Fibroblast of the aortic adventitia (primary cell): ENCODE measurements at places on chromosomes 4 and X.

DNA sequence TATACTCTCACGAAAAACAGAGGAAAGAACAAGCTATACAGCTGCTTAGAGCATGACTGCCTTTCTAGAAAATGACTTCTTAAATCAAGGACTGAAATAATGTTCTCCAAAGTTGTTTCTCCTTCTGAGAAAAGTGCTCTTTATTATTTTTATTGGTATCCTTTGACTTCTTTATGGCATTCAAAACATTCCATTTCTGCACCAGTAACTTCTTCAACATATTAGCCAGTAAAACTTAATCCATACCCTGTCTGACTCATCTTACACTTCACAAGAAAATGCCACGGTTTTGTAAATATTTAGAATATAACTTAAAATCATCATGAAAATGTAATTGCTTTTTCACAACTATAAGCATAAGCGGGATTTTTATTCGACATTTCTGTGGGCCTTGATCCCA is 180.4 kb downstream of the NR3C2 start:
- no peak for DNase-seq

DNA sequence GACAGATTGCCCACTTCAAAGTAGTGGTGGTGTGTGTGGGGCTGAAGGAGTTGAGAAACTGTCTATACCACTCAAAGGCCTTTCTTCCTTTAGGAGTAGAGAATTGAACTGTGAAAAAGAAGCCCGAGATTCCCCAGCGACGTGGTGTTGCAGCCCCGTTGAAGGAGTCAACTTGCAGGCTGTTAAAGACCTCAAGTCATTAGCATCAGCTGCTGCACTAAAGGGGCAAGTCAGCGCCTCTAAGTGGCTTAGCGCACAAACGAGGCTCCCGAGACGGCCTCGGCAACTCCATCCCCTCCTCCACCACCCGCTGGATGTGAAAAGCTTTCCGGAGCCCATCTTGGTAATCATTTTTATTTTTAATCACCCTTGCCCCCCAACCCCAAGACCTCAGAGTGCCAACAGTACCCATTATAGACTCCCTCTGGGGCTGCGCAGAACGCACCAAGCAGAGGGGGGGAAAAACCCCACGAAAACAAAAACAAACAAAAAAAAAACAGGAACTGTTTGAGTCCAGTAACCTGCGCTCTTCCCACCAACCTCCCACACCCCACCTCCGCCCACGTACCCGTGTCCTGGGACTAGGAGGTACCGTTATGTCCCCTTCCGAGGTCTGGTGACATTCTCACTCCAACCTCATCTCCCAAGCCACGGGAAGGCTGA is 913 bp upstream of the PRDM8 start:
- DNase-seq = no peak

- no peak for DNase-seq
Observed at GRCh38 chrX:155188786-155189185, 27.5 kb upstream of the VBP1 start.

DNA sequence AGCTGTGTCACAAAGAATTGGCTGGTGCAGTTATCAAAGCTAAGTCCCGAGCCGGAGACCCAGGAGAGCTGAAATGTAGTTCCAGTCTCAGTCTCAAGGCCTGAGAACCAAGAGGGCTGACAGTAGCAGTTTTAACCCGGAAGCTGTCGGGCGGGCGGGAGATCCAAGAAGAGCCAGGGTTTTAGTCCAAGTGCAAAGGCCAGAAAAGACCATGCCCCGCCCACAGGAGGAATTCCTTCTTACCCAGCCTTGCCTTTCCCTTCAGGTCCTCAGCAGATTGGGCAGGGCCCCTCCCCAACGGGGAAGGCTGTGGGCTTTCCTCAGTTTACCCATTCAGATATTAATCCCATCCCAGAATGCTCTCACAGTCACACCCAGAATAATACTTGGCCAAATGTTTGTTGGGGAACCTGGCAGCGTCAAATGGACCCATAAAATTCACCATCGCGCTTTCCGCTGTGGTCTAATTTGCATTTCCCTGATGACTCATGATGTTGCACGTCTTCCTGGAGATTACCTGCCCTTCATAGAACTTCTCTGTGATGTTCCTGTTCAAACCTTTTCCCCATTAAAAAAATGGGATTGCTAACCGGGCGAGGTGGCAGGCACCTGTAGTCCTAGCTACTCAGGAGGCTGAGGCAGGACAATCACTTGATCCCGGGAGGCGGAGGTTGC is 16.2 kb downstream of the MAEA start:
- DNase-seq = no peak

DNA sequence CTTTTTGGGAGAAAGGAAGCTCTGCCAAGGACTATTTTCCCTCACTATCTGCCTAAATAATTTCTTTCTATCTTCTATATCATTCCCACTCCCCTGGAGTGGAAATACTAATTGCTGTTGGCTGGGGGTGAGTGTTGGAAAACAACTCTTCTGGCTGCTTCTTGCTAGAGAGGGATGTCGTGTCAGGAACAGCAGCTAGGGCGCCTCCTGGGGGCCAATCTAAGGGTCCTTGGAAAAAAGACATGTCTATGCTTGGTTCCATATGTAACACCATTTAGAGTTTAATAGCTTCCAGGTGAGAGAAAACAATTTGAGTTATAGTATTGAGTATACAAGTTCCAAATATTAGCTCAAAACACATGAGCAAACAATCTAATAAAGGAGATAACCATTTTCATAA is 111.3 kb downstream of the MAGEE1 start:
- no peak for DNase-seq

DNA sequence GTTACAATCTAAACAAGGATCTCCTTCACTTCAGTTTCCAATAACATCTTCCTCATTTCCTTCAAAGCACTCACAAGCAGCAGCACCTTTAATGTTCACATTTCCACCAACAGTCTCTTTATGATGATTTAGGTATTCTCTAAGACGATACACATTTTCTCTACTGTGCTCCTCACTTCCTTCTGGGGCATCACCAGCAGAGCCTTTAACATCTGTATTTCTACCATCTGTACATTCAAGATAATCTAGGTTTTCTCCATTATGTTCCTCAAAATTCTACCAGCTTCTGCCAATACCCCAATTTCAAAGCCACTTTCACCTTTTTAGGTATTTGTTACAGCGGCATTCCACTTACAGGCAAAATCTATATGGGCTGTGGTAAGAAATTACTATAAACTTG is 80.6 kb downstream of the FBXW7 start:
- DNase-seq = no peak

DNA sequence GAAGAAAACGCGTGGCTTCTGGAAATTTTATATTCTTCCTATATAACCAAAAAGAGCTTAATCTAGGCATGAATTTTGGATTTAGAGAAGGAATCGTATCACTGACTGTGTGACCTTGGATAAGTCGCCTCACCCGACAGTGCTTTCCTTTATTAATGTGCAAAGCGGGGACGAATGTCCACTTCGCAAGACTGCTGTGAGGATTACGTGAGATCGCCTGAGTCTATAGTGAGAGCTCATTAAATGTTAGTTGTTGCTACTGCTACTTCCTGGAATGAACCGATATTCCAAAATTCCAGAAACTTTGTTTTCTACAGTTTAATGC is 448 bp upstream of the TBC1D8B start:
- no peak for DNase-seq

DNA sequence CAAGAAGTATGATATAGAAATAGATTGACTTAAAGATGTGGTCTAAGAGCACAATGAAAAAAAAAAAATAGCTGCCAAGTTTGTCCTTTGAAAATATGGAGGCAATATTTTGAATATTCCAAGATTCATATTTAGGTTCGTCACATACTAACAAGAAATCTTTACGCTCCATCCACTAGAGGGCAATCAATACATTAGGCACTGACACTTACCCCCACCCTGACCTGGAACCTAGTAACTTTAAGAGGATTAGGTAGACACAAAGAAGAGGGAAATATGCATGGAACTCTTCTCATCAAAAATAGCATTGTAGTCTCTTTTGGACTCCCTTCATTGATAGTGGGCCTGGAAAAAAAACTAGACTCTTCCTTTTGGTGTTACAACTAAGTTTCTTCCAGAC is 1108.1 kb downstream of the PCDH19 start:
- no peak for DNase-seq

GRCh38 chr4:24915121-24915922 is 2.5 kb upstream of the CCDC149 start:
- no peak for DNase-seq

DNA sequence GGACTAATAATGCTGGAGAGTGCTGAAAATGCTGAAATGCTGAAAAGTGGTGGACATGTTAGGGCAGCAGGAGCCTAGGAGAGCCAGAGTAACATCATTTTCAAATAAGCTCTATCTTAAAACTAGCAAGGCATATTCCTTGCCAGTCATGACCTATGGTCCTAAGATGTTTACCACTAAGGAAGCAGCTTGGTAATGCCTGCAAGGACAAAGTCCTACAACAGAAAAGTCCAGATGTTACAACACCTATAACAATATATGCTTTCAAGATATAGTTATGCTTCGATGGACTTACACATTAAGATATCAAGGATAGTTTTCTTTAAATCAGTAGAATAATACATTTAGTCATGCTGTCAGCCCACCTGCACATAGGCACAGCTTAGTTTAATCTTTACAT is 4.5 kb upstream of the ADH4 start:
- no peak for DNase-seq

DNA sequence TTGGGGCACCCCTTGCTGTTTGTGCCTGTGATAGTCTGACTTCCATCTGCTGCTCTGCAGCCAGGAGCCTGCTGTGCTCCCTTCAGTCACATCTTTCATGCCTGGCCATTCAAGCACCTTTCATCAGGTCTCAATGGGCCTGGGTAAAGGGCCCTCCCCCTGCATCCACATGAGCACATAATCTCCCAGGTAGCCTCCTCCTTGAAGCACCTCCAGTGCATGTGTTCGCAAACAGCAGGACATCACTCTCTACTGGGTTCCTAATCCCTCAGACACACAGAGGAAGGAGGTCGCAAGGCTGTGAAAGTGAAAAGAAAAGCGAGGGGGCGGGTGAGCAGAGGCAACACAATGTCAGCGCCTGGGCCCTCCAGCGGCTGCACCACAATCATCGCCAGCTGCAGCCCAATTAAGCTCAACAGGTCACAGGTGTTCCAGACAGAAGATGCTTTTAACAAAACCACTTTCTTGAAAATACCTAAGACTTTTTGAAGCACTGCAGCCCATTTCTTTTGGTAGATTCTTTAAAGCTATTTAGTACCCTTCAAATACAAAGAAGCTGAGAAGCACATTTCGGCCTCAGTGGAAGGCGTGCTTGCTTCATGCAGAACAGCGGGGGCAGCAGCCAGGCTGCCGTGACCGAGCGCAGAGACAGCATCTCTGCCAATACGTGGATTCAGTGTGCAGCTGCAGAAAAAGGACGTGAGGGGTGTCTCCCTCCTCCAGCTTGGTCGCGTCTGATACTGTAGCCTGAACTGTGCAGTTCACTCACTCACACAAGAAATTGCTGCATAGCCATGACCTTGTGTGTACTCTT is 92.2 kb upstream of the SPRY1 start:
- DNase-seq = no peak

- DNase-seq = no peak
Observed at GRCh38 chr4:141771889-141772830, 135.8 kb downstream of the IL15 start.

GRCh38 chr4:162874748-162875147 is 291.9 kb downstream of the NAF1 start:
- DNase-seq = no peak

DNA sequence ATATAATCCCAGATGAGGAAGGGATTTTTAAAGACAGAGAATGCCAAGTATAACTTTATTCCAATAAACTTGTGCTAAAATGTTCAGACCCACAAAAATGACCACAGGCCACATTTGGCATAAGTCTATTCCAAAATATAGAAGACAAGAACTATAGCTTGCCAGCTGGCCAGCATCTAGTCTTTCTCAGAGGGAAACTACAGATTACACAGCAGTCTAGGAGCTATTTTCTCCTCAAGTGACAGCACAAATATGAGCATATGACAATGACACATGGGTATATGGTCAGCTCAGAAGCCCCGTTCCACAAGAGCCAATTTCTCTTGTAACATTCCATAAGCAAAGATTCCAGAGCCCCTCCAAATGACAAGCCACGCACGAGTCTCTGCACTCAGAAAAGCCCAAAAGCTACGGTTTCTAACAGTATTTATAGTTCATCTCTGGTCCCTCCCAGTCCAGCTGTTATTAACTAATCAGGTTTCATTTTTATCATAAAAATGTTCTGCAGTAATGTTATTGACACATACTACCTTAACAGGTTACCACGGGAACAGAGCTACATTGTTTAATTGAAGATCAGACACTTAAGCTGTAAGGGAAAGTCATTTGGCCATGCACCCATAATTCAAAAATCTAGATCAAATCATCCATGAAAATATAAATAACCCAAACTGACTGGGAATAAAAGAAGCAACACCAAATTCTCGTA is 70.3 kb downstream of the RAB28 start:
- peak; percentile 46 for DNase-seq

GRCh38 chrX:153381684-153382532 is 19.2 kb downstream of the PNMA6E start:
- DNase-seq = peak; percentile 90

DNA sequence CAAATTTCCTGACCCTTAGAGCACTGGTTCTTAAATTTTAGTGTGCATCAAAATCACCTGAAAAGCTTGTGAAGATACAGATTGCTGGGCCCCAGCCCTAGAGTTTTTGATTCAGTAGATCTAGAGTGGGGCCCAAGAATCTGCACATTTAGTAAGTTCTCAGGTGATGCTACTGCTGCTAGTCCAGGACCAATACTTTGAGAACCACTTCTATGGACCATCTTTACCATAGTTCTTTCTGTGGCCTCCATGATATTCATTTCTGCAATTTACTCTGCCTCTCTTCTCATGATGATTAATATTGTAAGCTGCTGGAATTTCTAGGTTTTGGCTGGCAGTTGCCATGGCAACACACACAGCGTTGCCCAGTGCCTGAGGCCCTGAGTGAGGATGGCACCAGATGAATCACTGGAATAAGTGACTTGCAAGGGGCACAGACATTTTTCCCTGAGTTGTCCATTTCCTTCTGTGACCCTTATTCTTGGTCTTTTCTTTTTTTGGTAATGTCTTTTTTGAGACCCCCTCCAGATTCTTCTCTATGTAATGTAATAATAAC is 83.6 kb downstream of the PPP1R2C start:
- DNase-seq = no peak

DNA sequence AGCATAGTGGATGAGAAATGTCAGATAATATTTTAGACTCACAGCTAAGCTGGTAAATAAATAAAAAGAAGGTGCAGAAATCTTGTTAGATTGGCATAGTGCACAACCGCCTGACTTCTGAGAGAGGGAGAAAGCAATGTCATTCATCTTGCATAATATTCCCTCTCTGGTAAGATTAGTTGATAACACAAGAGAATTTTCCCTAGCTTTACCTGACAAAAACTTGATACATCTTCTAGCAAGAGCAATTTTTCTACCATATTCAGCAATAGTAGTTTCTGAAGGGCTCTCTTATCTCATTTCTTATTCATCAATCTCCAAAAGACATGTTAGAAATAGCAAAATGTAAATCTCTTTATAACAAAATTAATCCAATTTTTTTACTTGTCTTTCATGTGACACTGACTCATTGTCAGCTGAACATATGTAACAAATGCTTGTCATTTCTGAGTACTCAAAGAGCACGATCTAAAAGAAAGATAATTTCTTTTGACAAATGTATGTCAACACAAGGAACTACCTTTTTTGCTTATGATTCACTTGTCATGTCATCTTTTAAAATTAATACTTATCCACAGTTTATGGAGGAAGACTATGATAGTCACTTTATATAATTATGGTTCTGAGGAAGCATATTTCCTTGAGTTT is 240.0 kb downstream of the ARAP2 start:
- no peak for DNase-seq
